ENCODE measurements at places on chromosomes 4 and X. TPM values are rescaled to one million over a fixed set of nuclear protein-coding genes. Genes with fewer than 3 reads are reported as not detected.

GRCh38 chrX:37745835-37746217 lies 34.0 kb upstream of the CYBB start:
- DNase-seq = no peak

GRCh38 chrX:138492371-138492770 lies 219.1 kb downstream of the FGF13 start:
- DNase-seq = no peak

DNA sequence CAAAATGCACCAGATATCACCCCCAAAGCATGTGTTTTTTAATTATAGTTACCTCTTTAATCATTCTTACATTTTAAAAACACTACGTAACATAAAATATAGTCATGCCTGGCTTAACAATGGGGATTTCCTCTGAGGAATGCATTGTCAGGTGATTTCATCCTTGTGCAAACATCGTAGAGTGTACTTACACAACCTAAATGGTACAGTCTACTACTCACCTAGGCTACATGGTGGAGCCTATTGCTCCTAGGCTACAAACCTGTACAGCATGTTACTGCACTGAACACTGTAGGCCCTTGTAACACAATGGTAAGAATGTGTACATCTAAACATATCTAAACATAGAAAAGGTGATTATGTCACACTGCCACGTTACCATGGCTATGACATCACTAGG lies 208.6 kb downstream of the SPOCK3 start:
- DNase-seq = no peak

DNA sequence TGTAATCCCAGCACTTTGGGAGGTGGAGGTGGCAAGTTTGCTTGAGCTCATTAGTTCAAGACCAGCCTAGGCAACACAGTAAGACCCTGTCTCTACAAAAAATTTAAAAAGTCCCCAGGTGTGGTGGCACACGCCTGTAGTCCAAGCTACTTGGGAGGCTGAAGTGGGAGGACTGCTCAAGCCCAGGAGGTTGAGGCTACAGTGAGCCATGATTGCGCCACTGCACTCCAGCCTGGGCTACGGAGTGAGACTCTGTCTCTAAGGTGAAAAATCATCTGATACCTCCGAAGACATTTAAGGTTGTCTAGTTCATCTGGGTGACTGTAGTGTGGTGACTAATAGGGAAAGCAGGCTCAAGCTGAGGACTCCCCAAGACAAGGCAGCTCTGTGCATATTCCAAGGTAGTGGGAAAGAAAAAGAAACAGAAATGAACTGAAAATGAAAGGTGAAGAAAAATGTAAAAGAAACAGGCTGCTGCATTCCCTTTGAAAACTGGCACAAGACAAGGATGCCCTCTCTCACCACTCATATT lies 23.3 kb downstream of the FRYL start:
- no peak for DNase-seq

DNA sequence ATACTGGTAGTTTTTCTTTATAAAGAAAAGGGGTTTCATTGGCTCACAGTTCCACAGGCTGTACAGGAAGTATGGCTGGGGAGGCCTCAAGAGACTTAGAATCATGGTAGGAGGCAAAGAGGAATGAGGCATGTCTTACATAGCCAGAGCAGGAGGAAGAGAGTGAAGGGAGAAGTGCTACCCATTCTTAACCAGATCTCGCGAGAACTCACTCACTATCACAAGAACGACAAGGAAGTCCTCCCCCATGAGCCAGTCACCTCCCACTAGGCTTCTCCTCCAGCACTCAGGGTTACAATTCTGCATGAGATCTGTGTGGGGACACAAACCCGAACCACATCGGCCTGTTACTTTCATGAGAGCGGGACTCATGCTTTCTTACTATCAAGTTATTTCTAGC lies 240.5 kb downstream of the TENM3 start:
- DNase-seq = no peak

- DNase-seq = no peak
These were observed 34.4 kb downstream of the PF4 start for GRCh38 chr4:73947239-73947985.

DNA sequence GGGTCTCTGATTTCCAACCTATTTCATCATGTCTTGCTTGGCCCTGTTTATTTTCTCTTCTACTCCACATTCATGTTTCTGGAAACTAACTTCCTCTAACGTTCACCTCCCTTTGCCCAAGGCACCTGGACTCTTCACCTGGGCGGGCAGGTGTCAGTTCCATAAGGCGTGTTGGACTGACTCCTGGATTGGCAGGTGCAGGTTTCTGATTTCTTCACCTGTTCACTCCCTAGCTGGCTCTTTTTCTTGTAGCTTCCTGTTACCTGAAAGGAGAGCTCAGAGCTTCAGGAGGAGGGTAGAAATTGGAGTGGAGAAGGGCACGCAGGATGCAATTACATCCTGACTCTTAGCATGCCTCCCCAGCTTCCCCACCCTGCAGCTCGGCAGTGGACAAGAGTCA lies 350.8 kb upstream of the KLF3 start:
- no peak for DNase-seq

Gene CENPVL2
- total RNA-seq = not detected
